ENCODE measurements at places on chromosomes 7 and 10.
A peak's percentile ranks its signal among the peaks of the same experiment; 100 is the strongest.

DNA sequence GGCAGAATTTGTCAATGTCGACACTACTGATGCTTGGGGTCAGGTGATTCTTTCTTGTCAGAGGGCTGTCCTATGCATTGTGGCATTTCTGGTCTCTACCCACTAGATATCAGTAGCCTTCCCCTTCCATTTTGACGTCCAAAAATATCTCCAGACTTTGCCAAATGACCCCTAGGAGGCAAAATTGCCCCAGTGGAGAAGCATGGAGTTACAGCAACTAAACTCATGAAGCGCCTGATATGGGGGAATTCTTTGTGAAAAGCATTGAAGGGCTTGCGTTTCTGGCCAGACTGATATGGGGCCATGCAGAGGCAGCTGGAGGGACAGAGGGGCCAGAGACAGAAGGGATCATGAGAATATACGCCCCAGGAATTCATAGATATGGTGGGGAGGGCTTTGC, 43.6 kb downstream of the ADRB1 start:
- no peak for DNase-seq

GRCh38 chr7:35645691-35646090, 49.2 kb downstream of the HERPUD2 start:
- DNase-seq, result no peak

DNA sequence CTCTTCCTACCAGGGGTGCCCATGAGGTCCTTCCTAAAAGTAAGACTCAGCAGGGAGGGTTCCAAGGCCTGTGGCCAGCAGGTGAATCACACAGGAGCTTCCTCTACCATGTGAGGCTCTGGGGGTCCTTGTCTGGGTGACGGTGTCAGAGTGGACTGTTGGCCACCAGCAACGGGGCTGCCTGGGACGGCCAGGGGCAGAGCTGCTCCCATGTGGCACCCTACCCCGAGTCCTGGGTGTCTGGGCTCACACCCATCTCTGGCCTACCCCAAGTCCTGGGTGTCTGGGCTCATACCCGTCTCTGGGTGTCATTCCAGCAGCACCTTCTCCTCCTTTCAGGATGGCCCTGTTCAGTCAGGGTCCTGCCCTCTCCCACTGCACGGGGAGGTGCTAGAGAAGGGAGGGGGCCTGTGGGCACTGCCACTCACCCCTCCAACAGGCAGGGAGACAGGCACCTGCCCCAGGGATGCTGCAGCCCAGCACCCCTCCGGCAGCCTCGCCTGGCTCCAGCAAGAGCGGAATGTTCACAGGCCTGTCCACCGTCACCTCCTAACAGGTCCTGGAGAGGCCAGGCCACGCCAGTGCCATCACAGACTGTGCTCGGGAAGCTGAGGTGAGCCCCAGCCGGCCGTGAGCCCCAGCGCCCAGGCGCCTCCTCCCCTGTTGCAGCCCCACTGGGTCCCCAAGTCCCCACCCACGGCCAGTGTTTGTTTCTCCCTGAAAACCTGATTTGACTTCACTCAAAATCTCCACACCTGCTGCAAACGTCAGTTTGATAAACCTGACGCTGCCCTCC, 143.7 kb downstream of the PTPRN2 start:
- no peak for DNase-seq

DNA sequence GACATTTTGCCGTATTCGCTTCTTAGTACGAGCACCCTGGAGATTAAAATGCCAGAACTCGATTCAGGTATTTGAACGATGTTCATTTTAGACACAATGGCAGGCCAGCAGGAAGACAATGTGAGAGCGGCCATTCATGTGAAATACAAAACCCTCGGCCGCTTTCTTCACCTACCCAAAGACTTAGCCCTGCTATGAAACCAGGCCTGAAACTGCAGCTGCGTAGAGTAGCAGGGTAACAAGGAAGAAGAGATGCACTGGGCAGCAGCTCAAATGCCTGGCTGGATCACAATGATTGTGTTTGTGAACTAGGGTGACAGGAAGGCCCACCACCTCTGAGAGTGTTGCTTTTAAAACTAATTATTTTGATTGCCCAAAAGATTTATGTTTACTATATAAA, 234.8 kb downstream of the TRIL start:
- no peak for DNase-seq

DNA sequence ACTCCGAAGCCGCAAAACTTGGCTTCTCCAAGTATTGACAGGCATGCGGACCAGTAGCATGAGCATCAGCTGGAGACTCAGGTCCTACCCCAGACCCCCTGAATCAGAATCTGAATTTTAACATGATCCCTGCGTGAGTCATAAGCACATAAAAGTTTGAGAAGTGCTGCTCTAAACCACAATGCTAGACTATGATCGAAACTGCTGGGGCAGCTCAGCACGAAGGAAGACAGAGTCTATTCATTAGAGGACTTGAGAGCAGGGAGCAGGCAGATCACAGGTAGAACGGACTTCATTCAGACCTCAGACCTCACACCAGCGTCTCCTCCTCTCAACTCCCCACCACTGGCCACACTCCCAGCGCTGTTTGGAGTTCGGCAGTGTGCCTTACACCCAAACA, 16.9 kb downstream of the CAMK2G start:
- DNase-seq, result no peak

- no peak for DNase-seq
These were observed 3.2 kb downstream of the GALNT17 start for GRCh38 chr7:71135116-71135515.

- no peak for DNase-seq
These were observed 103.8 kb downstream of the TCF7L2 start for GRCh38 chr10:113053881-113054280.

- no peak for DNase-seq
These were observed 468.1 kb upstream of the AKR1E2 start for GRCh38 chr10:4357911-4358310.

GRCh38 chr7:120991161-120991560, 2.6 kb downstream of the CPED1 start:
- DNase-seq, result no peak

- DNase-seq, result no peak
These were observed 12.9 kb downstream of the TCAF1 start for GRCh38 chr7:143889068-143889467.

DNA sequence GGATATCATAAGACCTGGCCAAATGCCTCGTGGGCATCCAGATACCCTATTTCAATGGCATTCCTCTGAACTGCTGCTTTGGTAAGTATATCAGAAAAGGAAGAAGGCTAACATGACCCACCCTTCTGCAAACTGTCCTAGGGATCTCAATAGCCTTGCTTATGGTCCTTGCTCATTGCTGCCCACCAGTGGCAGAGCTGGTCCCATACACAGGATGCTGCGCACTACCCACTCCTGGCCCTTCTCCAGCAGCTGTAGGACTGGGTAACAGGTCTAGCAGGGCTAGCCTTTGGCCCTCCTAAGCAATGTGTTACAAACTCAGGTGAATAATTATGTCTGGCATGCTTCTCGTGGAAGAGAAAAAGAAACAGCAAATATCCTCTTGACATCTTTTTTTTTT, 72.5 kb downstream of the C10orf90 start:
- DNase-seq, result no peak

DNA sequence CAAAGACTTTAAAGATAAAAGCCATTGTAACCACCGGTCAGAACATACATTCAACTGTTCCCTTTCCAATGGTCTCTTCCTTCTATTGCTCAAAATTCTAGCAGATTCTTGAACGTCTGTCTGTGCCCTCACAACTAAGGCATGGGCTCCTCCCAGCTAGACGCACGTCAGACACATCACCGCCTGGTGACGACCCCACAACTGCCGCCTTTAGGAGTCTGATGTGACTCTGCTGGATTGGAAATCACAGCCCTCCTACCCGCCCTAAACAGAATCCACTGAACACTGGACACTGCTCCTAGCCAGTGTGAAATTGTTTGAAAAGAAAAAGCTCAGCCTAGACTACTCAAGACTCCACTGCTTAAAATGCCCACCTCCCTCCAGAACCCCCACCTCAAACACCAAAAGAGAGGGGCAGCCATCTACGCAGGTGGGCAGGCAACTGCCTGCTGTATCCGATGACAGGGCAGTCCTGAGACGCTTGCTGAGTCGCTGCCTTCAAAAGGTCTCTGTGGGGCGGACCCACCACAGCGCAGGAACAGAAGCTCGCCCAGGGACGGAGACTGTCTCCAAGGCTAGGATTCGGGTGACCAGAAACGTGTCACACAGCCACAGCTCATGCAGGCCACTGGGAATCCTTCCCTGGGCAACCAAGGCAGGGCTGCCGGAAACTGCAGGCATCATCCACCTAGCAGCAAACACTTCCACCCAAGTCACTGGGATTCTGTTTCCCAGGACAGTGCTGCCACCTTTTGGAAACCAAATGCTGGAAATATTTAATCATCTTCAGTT, 34.7 kb downstream of the GSDME start:
- no peak for DNase-seq

DNA sequence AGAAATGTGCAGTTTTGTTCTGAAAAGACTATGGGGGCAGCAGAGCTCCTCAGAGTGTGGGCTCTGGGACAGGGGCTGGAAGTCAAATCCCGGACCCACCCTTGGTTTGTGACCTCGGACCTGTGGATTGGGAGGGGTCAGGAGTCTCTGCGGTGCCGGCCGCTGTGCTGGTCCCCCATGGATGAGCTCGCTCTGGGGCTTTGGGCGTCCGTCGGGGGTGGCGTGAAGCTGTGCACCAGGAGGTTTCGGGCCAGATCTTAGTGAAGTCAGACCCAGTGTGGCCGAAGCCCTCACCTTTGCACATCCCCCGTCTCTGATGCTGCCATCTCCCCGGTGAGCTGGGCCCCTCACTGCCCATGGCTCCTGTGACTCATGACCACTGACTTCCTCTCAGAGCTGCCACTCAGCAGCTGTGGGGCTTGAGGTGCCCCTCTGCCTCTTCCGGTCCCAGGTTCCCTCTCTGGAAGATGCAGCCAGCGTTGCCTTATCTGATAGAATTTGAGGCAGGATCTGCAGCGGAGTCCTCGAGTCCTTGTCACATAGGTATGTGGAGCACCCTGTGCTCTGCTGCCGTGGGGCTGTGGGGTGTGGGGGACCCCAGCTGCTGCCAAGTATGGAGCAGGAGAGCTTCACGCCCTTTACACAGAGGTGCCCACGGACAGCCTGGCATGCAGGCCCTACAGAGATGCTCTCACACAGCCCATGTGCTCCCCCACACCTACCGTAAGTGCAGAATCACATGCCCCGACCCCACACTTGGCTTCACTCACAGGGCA, 11.4 kb upstream of the SCART1 start:
- no peak for DNase-seq

DNA sequence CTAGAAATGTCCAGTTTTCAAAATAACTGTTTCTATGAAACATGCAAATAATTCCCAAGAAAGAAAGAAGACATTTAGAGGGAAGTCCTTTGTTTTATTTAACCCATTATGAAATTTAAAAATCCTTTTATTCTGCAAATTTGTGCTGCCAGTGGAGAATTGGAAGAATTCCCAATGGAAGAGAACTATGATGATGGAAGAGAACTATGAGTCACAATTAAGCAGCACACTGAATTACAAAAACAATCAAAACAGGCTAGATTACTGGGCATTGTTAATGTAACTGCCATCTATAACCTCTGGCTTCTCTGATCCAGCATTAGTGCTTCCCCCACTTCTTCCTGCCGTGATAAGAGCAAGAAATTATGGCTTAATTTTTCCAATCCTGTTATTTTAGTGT, 126.2 kb upstream of the FEZF1 start:
- DNase-seq, result no peak

- DNase-seq, result no peak
These were observed 34.1 kb downstream of the KCNMA1 start for GRCh38 chr10:77603534-77603927.

DNA sequence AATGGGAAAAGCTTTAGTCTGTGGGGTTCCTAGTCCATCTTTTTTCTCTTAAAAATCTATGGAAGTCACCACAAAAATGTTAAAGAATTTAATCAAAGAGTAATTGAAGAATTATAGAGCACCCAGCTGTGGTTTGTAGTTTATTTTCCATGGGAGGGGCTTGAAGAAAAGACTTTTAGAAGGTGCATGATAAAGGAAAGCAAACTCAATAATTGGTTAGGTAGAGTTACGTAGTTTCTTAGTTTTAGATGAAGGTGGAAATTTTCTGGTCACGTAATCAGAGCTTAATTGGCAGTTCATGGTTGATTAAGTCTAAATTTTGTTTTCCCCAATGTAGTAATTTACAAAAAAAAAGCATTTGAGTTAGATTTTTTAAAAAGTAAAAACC, 724 bp downstream of the ZNF107 start:
- no peak for DNase-seq

DNA sequence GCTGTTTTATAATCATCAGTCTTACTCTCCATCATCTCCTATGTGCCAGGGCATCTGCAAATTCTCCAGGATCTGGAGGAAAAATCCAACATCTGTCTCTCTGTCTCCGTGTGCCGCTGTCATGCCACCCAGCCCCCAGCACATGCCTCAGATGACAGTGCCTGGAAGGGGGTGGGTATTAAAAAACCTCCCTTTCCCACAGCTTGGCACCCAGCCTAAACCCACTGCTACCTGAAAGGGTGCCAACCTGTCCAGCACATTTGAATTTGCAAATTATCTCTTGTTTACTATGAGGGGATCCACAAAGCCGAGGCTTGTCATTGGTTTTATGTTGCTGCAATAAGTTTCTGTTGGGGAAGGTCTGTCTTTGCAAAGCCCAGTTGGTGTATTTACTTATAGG, 73.1 kb downstream of the EMX2 start:
- DNase-seq, result no peak

DNA sequence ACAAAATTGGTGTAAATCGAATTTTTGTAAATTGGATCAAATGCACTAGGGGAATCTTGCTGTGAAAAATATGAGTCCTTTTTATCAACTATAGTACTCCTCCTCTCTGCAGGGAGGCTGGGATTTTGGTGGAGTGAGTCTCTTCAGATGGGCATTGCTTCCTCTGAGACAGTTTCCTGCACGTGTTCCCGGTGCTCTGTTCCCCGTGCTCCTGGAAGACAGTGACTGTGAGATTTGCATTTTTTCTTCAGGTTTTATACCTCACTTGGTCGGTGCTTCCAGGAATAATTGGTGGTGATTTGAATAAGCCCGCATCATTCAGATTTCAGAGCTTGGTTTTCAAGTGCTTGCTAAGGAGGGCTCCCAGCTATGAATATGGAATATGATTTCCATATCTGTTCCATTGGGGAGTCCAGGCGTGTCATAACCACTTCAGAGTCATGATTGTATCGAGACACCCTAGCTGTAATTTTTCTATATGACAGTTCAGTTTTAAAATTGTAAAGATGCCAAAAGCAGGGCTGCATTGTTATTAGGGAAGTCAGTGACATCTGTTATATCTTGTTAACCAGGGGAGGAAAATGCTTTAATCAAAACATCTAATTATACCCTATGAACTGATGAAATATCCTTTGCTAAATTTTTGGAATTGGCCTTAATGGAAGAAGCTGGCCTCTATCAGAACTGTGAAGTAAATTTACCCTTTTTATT, 12.3 kb downstream of the AUTS2 start:
- DNase-seq, result peak; percentile 23

DNA sequence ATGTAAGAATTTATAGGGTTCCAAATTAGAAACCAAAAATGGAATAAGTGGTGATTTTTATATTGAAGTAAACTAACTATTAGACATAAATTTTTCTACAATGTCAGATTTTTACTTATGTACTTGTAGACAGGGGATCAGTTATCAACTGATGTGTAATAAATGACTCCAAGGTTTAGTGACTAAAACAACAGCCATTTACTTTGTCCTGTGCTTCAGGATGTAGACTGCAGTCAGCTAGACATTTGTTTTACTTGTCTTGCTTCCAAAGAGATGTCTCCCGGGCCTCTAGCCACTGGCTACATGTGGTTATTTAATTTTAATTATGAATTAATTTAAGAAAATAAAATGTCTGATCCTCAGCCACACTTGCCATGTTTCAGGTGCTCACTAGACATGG, 249.7 kb upstream of the IGFBP3 start:
- no peak for DNase-seq

GRCh38 chr7:55172161-55172560, 153.3 kb downstream of the EGFR start:
- no peak for DNase-seq

Measured in NCI-H187 (cell line).